ENCODE measurements at places on chromosomes 11 and 22. TPM values are rescaled to one million over a fixed set of nuclear protein-coding genes. Genes with fewer than 3 reads are reported as not detected.

Gene MMP12
- total RNA-seq, result not detected

Gene LDHA
- total RNA-seq, result 639 TPM

Gene TP53I11
- total RNA-seq, result 46.5 TPM

Gene APOBEC3G
- 7.2 TPM for total RNA-seq

Gene MUC5B
- total RNA-seq, result not detected

Gene SLC22A12
- total RNA-seq, result not detected

Gene OTOG
- not detected for total RNA-seq

Gene CYP2D6
- total RNA-seq, result 0.17 TPM

Gene BDNF
- total RNA-seq, result 8.4 TPM

Gene OSBP2
- 0.89 TPM for total RNA-seq

Gene ADM2
- 4.8 TPM for total RNA-seq

Gene SLC22A25
- total RNA-seq, result not detected

Gene ZFP91
- 30.3 TPM for total RNA-seq

Gene ELMOD1
- 0.17 TPM for total RNA-seq

Gene DDT
- total RNA-seq, result 134 TPM

Gene MMP8
- total RNA-seq, result not detected
